ENCODE measurements at places on chromosomes 1 and 21.

DNA sequence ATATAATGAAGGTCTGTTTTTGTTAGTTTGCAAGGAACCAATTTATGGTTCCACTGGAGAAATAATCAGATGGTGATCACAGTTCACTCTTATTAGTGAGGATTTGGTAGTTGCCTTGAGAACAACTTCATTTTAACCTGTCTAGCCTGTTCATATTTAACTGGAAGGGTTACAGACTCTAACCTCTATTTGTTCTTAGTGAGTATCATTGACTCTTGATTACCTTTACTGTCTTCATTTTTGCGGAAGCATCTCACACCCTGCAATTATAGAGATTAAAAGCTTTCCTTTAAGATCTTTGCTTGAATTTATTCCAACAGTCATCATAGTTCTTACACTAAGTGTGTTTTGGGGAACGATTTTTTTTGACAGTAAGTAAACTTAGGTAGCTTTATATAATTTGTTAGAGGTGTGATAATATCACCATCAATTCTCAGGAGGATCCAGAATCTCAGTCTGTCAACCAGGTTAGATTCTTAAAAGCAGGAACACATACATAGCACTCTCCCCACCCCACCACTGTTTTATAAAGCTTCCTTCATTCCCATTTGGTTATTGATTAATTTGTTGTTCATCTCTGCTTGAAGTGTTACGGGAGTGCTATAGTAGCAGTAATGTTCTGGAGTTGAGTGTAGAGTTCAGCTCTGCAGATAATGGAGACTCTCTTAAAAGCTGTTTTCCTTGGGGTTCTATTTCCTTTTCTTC lies 30.1 kb downstream of the B3GALT2 start:
- no peak for ATAC-seq

DNA sequence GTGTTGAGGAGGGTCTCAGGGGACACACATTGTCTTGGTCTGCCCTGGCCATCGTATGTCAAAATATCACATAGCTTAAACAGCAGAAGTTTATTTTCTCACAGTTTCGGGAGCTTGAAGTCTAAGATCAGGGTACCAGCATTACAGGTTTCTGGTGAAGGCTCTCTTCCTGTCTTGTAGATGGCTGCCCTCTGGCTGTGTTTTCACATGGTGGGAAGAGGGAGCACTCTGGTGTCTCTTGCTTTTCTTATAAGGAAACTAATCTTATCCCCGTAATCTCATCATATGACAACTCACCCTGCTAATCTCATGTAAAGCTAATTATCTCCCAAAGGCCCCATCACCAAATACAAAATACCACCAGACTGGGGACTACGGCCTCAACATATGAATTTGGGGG lies 246.9 kb upstream of the ST6GALNAC5 start:
- ATAC-seq = no peak

- ATAC-seq = peak; percentile 8
Measured at GRCh38 chr1:117661027-117661426, 55.2 kb downstream of the TENT5C start.

DNA sequence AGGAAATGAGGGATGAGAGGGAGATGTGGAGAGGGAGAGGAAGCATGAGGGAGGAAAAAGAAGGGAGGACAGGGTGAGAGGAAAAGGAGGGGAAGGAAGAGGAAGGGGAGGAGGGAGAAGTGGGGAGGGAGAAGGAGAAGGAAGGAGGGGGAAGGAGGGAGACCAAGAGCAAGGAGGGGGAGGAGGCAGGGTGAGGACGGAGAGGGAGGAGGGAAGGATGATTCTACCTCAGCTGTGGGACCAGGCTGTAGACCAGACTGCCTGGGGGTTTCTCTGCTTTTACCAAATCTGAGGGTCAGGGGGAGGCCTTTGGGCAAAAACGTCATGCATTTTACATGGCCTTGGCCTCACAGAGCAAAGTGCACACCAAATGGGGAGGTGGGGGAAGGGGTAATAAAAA lies 94.5 kb downstream of the KCND3 start:
- ATAC-seq = no peak

DNA sequence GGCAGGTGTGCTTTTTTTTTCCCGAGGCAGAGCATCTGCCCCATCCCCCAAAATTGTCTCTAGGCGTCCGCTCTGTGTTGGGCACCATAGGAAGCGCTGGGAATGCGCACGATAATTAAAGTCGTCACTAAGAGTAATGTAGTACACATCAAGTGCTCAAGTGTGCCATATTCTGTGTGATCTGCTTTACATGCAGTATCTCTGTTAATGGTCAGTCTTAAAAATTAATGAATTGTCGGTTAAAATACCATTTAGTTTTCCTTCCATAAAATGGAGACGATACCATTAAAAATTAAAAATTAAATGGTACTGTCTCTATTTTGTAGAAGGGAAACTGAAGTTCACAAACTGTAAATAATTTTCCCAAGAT lies 544 bp upstream of the CCT8 start:
- peak; percentile 8 for ATAC-seq

- ATAC-seq = no peak
Measured at GRCh38 chr1:212232090-212232489, 53.1 kb upstream of the PPP2R5A start.

- no peak for ATAC-seq
Measured at GRCh38 chr1:115705085-115705951, 63.2 kb downstream of the CASQ2 start.
